NAMALWA (cell line): ENCODE measurements at places on chromosomes 2 and 18.

DNA sequence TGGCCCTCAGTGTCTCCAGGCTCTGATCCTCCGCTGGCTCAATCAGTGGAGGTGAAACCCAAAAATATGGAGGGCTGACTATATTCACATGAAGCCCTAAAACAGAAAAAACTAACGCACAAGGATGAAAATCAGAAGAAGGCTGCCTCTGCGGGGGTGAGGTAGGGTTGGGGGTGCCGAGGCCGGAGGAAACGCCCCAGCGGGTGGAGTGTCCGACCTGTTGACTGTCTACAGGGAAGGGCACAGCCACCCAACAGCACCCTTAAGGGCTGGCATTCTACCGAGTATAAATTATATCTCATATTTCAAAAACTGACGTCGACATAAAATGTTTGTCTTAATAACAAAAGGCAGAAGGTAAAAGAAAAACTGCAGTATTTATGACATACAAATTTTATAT, 223.5 kb downstream of the HDAC4 start:
- no peak for DNase-seq

DNA sequence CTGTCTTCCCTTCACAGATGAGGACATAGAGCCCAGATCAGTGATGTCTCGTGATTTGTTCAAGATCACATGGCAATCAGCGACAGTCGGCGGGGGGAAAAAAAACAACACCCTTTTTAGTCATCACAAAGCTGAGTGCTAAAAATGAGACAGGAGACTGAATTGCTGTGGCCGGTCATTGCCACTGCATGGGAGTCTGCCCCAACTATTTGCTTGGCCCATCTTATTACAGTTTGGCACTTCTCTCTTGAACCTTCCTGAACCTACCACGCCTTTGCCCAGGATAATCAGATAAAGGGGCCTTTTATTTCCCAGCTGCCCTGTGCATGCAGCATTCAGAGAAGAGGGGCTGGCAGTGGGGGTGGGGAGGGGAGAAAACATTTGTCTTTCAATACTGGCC, 42.7 kb downstream of the SETBP1 start:
- peak; percentile 73 for DNase-seq

DNA sequence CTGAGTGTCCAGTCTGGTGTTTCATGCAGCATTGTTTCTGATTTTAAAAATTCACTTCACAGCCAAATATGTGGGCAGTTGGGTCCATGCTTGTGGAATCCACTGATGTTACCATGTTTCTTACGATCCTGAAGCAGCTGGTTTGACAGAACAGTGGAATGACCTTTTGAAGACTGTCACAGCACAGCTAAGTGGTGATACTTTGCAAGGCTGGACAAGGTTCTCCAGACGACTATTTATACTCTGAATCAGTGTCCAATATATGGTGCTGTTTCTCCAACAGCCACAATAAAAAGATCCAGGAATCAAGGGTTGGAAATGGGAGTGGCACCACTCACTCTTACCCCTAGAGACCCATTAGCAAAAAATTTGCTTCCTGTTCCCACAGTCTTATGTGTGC, 577.4 kb upstream of the RAB6C start:
- DNase-seq = no peak

DNA sequence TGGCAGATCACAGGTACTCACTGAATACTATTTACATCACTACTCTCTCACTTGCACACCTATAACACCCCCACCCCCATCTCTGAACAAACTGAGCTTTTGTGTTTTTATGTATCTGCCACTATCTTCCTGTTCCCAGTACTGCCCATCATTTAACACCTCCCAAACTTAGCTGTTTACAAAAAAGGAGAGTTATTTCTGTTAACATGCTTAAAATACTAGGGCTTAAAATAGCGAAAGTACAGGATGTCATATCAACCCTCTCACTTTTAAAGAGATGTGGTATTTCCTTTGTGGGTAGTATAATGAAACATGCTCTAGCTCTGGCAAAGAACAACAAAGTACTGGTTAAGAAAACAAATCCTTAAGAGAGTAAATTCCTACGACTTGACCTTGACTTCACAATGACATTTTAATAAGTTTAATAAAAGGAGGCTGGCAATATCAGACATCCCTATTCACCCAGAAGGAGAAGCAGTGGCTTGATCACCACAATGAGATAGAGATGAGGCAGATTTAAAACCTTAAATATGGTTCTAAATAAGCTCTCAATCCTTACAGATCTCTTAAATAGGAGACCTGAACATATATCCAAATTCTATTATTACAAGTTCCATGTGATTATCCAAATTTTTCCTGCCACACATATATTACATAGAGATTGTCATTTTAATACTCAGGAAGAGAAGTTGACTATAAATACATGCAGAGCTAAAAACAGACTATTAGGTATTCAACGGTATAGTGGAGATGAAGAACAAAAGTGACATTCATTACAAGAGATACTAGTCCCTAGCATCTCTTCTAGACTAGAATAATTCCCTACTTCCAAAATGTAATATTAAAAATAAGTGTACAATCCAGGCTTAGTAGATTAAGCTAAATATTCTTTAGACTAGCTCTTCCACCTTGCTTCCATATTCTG, 36.9 kb downstream of the TRAK2 start:
- peak; percentile 25 for DNase-seq

DNA sequence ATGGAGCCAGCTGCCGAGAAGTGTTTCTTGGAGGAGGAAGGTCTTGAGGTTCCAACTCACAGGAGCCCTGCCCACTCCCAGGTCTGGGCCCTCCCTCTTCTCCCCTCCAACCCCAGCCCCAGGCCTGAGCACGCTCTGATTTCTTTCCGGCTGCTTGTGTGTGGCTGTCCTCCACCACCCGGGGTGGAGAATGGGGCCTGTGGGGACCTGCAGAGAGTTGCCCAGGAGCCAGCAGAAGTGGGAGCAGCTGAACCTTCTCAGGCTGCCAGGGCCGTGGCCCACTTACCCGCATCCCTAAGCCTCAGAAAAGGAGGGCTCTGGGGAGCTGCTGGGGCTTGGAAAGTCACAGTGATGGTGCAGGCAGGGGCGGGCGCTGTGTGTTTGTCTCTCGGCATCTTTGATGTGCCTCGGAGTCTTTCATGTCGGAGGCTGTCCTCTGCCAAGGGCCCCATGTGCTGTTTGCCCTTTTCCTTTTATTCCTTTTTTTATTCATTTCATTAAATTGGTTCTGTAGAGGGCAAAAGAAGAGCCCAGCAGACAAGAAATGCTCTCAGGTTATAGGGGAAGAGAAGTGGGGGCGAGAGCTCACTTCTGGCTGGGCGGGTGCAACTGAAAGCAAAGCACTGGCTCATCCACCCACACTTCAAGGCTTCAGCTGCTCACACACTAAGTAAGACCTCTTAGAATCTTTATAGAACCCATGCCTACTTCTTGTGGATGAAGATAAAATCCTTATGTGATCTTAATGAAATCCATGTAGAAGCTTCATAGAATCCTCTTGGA, 52.5 kb downstream of the SDC1 start:
- DNase-seq = no peak

- DNase-seq = no peak
Measured at GRCh38 chr18:77248873-77249568, 627 bp upstream of the GALR1 start.

- peak; percentile 3 for DNase-seq
Measured at GRCh38 chr2:29582062-29582461, 339.3 kb downstream of the ALK start.

DNA sequence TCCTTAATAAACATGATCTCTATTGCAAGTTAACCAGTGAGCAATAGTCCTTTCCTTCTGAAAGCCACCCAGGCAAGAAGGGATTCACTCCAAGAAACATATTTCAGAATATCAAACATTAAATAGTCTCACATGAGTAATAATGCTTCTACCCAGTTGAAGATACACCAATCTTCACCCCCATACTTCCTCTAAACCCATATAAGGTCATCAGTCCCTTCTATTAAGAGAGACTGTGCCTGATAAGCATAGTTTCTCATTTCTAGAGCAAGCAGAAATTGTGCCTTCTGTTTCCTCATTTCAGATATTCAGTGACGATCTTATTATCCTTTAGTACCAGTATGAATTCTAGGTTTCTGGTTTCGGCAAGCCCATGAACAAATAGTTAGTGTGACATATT, 64.6 kb downstream of the DSEL start:
- no peak for DNase-seq

- DNase-seq = no peak
Measured at GRCh38 chr18:75472396-75472795, 44.9 kb upstream of the SMIM21 start.
